ENCODE measurements at places on chromosomes 5 and 9. TPM values are rescaled to one million over a fixed set of nuclear protein-coding genes. Genes with fewer than 3 reads are reported as not detected.

CCNO gene
- 0.28 TPM for total RNA-seq

LCN1 gene
- not detected for total RNA-seq

ZFP62 gene
- total RNA-seq = 10.6 TPM

SPINK7 gene
- total RNA-seq = not detected

MRPS30 gene
- 110 TPM for total RNA-seq

RABEPK gene
- 7.5 TPM for total RNA-seq

CD74 gene
- total RNA-seq = 424 TPM

FOXD4L5 gene
- not detected for total RNA-seq

GMCL2 gene
- not detected for total RNA-seq

PAEP gene
- not detected for total RNA-seq

SARDH gene
- 0.63 TPM for total RNA-seq

SLC28A3 gene
- total RNA-seq = 4.4 TPM

DOCK2 gene
- total RNA-seq = 3.7 TPM

- DNase-seq = no peak
- peaks cover 24% of the 10 kb centered on the region for H3K4me1 ChIP-seq
- H3K27me3 ChIP-seq = no peaks in the 10 kb centered on the region
- peak overlapping the region; percentile 47 for H3K27ac ChIP-seq
- no peaks in the 10 kb centered on the region for H3K36me3 ChIP-seq
Observed at GRCh38 chr5:34487159-34487879, 168.8 kb upstream of the RAI14 start.

DNA sequence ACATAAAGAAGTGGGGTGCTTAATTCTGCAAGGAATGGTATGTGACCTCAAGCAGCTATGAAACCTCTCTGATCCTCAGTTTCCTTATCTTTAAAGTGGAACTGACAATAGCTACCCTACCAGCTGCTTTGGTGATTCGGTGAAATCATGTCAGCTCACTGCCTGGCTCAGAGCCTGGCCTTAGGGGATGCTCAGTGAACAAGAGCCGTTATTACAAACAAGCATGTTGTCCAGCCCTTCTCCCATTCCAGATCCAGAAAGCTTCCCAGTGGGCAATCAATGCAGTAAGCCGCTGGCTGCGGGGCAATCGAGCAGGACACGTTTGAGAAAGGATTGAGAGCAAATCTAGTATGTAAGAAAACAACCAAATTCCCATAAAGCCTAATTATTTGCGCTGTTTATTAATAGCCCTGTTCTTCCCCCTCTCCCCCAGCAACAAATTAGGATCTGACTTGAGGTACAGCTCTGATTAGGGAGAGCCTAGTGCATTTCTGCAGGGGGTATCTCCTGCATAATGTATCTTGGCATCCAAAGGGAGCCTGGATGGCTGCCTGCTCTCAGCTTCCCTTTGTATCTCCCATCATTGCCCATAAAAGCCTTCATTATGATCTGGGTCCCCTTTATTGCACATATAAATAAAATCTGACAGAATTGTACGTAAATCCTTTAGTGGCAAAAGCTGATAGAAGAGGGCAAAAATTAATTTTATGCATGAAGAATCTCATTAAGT, 371.4 kb downstream of the TMEM232 start:
- no peak overlapping the region for H3K4me3 ChIP-seq
- no peak overlapping the region for H3K27ac ChIP-seq
- no peak for DNase-seq
- H3K27me3 ChIP-seq = no peaks in the 10 kb centered on the region
- no peaks in the 10 kb centered on the region for H3K4me1 ChIP-seq
- no peaks in the 10 kb centered on the region for H3K36me3 ChIP-seq

DNA sequence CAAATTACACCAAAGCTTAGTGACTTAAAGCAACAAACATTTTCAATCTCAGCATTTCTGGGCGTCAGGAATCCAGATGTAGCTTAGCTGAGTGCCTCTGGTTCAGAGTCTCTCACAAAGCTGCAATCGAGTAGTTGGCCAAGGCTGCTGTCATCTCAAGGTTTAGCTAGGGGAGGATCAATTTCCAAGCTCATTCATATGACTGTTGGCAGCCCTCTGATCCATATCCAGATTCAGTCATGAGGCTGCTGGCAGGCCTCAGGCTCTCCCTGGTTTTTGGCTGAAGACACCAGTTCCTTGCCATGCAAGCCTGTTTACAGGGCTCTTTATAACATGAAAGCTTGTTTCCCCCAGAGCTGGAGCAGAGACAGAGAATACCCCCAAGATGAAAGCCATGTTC, 419.5 kb upstream of the TLE4 start:
- H3K27ac ChIP-seq = no peak overlapping the region
- no peak overlapping the region for H3K4me3 ChIP-seq
- no peaks in the 10 kb centered on the region for H3K4me1 ChIP-seq
- DNase-seq = no peak
- no peaks in the 10 kb centered on the region for H3K36me3 ChIP-seq
- H3K27me3 ChIP-seq = no peaks in the 10 kb centered on the region

DNA sequence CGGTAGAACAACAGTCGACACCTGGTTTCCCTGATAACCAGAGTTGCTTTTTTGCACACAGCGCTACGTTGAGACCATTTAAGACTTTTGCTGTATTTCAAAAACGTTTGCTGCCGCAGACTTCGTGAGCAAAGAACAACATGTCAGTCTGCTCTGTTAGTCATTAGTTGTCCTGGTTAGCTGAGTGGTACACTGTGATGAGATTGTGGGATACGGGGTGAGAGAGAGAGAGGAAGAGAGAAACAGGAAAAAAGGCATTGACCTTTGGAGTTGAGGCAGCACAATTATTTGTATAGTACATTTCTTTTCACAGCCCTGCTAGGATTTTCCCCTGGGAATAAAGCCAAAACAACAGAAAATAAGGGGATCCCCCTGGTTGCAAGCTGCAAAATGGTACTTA, 306.1 kb upstream of the WWC1 start:
- no peaks in the 10 kb centered on the region for H3K27me3 ChIP-seq
- H3K4me1 ChIP-seq = no peaks in the 10 kb centered on the region
- H3K36me3 ChIP-seq = no peaks in the 10 kb centered on the region
- no peak overlapping the region for H3K4me3 ChIP-seq
- H3K27ac ChIP-seq = no peak overlapping the region

GRCh38 chr5:109452661-109453060, 42.9 kb upstream of the PJA2 start:
- H3K27ac ChIP-seq = no peak overlapping the region
- peaks cover 14% of the 10 kb centered on the region for H3K4me1 ChIP-seq
- no peak for DNase-seq
- H3K4me3 ChIP-seq = no peak overlapping the region

DNA sequence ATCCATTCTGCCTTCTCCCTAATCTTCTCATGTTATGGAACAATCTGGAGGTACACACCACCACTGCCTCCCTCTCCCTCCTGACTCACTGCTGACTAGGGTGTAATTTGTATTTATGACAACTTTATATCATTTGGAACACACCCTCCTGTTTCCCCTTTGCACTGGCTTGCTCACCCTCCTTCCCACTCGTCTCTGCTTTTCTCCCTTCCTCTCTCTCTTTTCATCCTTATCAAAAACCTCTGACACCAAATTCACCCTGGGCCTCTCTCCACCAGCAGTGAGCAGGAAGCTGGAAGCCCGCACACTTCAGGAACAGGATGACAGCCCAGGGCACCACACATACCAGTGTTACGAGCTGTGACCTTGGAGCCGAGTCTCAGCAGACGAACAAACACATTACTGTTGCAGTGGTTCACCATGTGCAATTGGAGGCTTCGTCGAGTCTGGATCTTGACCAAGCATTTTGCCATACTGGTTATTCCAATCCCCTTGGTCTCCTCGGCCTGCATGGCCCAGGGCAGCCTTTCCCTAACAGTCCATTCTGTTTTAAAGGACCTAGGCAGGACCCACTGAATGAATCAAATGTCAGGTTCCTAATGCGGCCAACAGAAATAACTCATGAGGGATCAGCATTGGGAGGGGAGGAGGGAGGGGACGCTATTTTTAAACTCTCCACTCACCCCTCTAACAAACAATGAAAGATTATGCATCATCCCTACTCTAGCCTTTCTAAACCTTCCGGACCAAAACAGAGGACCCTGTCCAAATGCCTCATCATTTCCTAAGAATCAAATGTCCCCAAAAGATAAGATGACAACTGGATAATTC, 203.9 kb upstream of the RASEF start:
- H3K4me1 ChIP-seq = no peaks in the 10 kb centered on the region
- H3K27me3 ChIP-seq = no peaks in the 10 kb centered on the region
- H3K4me3 ChIP-seq = peak overlapping the region; percentile 34
- peak overlapping the region; percentile 70 for H3K27ac ChIP-seq

- peaks cover 15% of the 10 kb centered on the region for H3K36me3 ChIP-seq
- no peak overlapping the region for H3K4me3 ChIP-seq
- no peaks in the 10 kb centered on the region for H3K27me3 ChIP-seq
- DNase-seq = no peak
- peak overlapping the region; percentile 19 for H3K27ac ChIP-seq
Observed at GRCh38 chr5:177300951-177301350, 2.6 kb downstream of the RAB24 start.

- no peak overlapping the region for H3K4me3 ChIP-seq
- H3K27me3 ChIP-seq = no peaks in the 10 kb centered on the region
- no peaks in the 10 kb centered on the region for H3K4me1 ChIP-seq
- DNase-seq = no peak
Observed at GRCh38 chr5:71974622-71975021, 132.7 kb upstream of the MAP1B start.

GRCh38 chr9:7439355-7439995, 360.1 kb downstream of the DMAC1 start:
- H3K27ac ChIP-seq = no peak overlapping the region
- no peaks in the 10 kb centered on the region for H3K36me3 ChIP-seq
- no peaks in the 10 kb centered on the region for H3K27me3 ChIP-seq
- DNase-seq = no peak

- DNase-seq = no peak
- H3K36me3 ChIP-seq = peaks cover 10% of the 10 kb centered on the region
- H3K4me3 ChIP-seq = no peak overlapping the region
- no peaks in the 10 kb centered on the region for H3K4me1 ChIP-seq
- H3K27me3 ChIP-seq = no peaks in the 10 kb centered on the region
Observed at GRCh38 chr5:75374394-75374814, 37.4 kb downstream of the HMGCR start.

- H3K4me3 ChIP-seq = no peak overlapping the region
- no peaks in the 10 kb centered on the region for H3K4me1 ChIP-seq
- H3K27ac ChIP-seq = no peak overlapping the region
- H3K36me3 ChIP-seq = no peaks in the 10 kb centered on the region
Observed at GRCh38 chr5:135703016-135703550, 124.3 kb upstream of the CXCL14 start.

- no peaks in the 10 kb centered on the region for H3K27me3 ChIP-seq
- no peaks in the 10 kb centered on the region for H3K4me1 ChIP-seq
- no peak overlapping the region for H3K27ac ChIP-seq
- DNase-seq = no peak
Observed at GRCh38 chr5:133831491-133832224, 136.8 kb downstream of the C5orf15 start.

GRCh38 chr5:159105145-159106053, 5.7 kb upstream of the EBF1 start:
- no peaks in the 10 kb centered on the region for H3K27me3 ChIP-seq
- no peaks in the 10 kb centered on the region for H3K4me1 ChIP-seq
- no peak overlapping the region for H3K4me3 ChIP-seq
- no peaks in the 10 kb centered on the region for H3K36me3 ChIP-seq

GRCh38 chr9:35424356-35425352, 65.3 kb upstream of the RUSC2 start:
- no peak for DNase-seq
- no peaks in the 10 kb centered on the region for H3K27me3 ChIP-seq
- H3K36me3 ChIP-seq = no peaks in the 10 kb centered on the region
- H3K4me1 ChIP-seq = no peaks in the 10 kb centered on the region
- no peak overlapping the region for H3K27ac ChIP-seq

- H3K36me3 ChIP-seq = no peaks in the 10 kb centered on the region
- no peak overlapping the region for H3K4me3 ChIP-seq
- H3K4me1 ChIP-seq = no peaks in the 10 kb centered on the region
- DNase-seq = no peak
- H3K27me3 ChIP-seq = no peaks in the 10 kb centered on the region
Observed at GRCh38 chr5:173835131-173835530, 53.0 kb upstream of the CPEB4 start.

Data from right atrium auricular region (tissue), 2 donors.